ENCODE measurements at places on chromosomes 2 and 18.

DNA sequence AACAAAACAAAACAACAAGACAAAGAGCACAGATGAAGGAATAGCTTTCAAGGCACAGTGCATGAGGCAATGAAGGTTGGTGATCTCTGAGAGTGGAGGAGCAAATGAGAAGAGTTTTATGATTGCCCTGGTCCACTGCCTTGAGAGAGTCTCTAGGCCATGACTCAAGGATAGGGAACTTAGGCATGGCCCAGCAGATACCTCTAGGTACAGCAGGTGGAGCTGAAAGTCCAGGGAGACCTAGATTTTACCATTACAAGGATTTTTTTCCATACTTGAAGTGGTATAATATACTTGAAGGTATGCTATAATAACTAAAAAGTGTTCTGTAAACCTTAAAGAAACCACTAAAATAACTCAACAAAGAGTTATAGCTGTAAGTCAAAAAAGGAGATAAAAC lies 239.5 kb upstream of the KLHL29 start:
- no peak for DNase-seq

DNA sequence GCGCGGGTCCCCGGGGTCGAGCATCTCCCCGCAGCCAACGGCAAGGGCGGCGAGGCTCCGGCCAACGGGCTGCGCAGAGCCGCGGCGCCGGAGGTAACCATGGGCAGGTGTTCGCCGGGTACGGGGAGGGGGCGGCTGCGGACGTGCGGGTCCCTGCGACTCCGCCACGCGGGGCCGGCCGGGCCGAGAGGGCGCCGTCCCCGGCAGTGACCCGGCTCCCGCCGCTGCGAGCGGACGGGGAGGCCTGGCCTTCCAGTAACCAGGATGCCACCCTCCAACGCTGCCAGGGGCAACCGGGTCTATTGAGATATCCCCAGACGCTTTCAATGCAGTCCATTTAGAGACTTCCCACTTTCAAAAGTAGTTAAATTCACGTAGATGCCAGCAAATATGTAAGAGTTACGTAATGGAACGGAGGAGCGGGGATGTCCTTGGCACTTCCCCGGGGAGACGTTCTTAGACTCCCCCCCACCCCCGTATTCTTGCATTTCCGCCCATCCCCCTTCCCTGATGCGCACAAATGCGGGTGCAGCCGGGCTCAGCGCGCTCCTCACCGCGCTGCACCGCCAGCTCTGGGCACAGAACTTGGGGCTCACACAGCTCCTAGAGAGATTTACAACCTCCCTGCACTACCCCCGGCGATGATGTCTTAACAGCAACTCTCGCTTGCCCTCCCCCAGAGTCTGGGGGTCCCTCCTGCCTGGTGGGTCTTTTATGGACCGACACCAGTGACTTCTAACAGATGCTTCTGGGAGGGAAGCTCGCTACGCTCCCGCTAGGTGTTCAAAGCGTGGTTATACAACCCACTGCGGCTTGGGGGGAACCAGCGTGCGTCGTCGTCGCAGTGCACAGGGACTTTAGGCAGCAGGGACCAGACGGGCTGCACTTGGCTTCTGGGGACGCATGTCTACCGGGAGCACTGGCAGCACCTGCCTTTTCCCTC lies 657 bp downstream of the SGPP2 start:
- peak; percentile 86 for DNase-seq

DNA sequence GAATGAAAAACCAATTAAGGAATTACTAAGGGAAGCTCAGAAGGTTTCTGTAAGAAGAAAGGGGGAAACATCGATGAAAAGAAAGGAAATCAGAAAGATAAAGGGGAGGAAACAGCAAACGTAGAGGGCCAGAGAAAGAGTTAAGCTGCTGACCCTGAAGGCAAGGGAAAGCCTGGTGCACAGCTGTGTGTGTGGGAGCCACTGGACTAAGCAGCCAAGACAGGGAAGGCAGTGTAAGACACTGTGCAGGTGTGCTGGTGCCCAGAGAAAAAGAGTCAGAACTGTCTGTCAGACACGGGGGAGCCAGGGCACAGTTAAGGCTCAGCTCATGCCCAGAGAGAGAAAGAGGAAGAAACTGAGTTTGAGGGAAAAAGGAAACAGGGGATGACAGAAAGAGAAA lies 104.0 kb downstream of the HIBCH start:
- no peak for DNase-seq

- DNase-seq: peak; percentile 53
These were observed 62.1 kb upstream of the PGAP1 start for GRCh38 chr2:196988639-196989038.

DNA sequence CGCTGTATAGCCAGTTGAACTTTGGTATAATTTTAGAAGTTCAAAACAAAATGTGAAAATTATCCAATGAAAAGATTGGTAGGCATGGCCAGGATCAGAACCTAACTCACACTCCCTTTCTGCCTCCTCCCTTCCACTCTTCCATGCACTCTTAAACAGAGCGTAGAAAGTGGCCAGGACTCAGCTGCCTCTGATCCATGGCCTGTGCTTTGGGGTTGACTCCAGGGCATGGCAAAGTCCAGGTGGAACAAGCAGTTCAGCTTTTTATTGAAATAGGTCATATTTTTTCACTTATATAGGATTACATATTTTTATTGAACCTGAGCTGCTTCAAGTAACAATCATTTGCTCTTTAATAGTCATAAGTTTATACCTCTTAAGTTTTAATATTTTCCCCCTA lies 26.2 kb downstream of the INPP1 start:
- DNase-seq: no peak

- DNase-seq: no peak
These were observed 130.4 kb upstream of the ARL4C start for GRCh38 chr2:234627308-234627707.

GRCh38 chr2:25514043-25514637 lies 159.2 kb downstream of the DTNB start:
- peak; percentile 41 for DNase-seq

GRCh38 chr18:70419526-70419925 lies 130.7 kb downstream of the SOCS6 start:
- DNase-seq: no peak

- no peak for DNase-seq
These were observed 230.7 kb downstream of the HAUS1 start for GRCh38 chr18:46334868-46335281.

DNA sequence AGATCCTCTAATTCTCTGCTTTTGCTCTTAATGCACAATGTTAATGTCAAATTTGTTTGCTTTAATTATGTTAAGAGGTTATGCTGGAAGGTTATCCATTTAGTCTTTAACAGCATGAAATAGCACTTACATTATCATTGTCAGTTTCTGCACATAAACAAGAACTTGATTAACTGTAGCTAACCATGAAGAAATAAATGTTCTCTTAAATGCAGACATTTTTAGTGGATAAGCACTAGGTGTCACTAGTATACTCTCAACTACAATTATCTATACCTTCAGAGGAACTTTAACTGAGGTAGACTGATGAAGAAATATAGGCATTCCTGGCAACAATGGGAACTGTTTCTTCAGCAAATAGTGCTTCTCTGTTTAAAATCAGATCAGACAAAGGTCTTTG lies 178.8 kb upstream of the CHST9 start:
- no peak for DNase-seq

DNA sequence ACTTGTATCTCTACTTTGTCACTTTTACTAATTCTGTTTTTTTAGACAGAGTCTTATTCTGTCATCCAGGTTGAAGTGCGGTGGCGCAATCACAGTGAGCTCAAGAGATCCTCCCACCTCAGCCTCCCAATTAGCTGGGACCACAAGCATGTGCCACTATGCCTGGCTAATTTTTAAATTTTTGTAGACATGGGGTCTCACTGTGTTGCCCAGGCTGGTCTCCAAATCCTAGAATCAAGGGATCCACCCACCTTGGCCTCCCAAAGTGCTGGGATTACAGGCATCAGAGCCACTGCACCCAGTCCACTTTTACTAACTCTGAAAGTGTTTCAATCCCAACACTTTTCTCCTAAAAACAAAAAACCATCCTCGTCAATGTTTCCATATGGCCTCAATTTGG lies 94.9 kb downstream of the MALT1 start:
- no peak for DNase-seq

DNA sequence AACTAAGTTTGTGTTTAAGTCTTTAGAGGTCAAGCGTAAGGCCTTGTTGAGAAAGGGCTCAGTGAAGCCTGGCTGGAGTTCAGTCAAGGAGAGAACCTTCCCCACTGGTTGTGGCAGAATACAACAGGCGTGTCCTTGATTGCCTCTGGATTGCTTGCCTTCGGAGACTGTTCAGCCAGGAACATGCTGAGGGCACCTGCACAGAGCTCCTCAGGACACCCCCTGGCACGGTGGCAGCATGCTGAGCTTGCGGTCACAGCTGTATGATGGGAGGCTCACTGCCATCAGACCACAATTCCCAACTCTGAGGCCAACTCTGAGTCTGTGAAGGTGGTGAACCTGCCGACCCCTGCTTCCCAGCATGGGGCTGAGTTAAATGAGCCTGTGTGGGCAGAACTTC lies 130.0 kb downstream of the LPIN1 start:
- DNase-seq: no peak

GRCh38 chr18:10055125-10055750 lies 141.4 kb downstream of the VAPA start:
- DNase-seq: no peak

DNA sequence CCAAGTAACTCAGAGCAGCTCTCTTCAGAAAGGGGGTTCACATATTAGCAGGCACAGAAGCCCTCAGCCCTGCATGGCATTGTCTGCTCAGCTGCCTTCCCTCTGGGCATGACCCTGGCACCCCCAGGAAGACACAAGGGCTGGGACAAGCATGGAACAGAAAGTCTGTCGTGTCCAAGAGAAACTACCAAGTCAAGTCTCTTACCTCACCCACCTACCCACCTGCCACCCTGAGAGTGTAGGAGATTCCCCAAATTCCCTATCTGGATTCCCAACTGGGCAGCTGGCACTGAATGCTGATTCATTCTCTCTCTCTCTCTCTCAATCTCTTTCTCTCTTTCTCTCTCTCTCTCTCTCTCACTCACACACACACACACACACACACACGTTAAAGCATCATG lies 21.6 kb downstream of the SMAD7 start:
- no peak for DNase-seq

DNA sequence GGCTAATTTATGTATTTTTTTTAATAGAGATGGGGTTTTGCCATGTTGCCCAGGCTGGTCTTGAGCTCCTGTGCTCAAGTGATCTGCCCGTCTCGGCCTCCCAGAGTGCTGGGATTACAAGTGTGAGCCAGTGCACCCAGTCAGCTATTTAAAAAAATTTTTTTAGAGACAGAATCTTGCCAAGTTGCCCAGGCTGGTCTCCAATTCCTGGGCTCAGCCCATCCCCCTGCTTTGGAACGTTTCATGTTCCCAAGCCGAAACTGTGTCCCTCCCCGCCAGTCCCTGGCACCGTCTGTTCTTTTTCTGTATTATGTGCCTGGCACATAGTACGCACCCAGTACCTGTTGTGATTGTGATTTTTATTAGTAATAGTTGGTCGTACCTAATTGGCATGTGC lies 63.1 kb upstream of the MGAT5 start:
- DNase-seq: no peak
